ENCODE measurements at places on chromosomes 11 and 22. TPM values are rescaled to one million over a fixed set of nuclear protein-coding genes. Genes with fewer than 3 reads are reported as not detected.
A peak's percentile ranks its signal among the peaks of the same experiment; 100 is the strongest.

DNA sequence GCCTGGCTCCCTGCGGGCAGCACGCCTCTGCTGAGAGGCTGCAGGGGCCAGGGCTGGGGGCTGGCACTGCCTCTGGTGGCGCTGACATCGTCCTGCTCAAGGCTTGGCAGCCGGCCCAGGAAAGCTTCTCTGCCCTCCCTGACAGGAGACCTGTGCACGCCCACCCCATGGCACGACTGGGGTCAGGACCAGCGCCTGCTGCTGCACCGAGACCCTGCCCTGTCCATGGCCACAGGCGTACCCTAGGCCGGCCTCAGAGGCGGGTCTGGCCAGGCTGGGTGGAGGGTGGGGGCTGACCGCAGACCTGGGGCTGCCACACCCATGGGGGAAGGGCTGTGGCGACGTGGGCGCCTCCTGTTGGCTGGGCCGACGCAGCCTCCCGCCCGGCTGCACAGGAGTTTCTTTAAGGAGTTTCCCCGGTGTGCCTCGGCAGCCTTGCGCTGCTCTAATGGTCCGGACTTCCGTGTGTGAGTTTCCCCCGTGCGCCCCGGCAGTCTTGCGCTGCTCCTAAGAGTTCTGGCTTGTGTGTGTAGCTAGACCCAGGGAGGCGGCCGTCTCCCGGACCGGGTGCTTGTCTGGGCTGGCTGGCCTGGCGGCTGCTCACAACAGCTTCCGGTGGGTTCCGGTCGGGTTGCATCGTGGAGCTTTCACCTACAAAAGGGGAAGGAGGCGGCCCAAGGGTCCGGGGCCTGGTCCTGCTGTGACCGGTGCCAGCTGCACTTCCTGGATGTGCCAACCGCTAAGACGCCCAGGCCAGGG, 4.6 kb downstream of the TRABD start:
- peak; percentile 70 for DNase-seq

DNA sequence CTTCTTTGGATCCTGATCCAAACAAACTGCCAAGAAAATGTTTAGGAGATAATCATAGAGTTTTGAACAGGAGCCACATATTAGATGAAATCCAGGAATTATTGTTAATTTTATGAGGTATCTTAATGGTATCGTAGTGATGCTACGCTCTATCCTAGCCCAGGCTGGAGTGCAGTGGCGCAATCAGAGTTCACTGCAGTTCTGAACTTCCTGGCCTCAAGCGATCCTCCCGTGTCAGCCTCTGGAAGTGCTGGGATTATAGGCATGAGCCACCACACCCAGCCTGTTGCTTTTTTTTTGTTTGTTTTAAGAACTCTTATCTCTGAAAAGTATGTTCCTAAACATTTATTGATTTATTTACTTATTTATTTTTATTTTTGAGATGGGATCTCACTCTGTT, 2.4 kb downstream of the GSTT4 start:
- DNase-seq, result no peak

GRCh38 chr11:47155879-47156278, 20.8 kb downstream of the ARFGAP2 start:
- DNase-seq, result no peak

The KRTAP5-1 gene
- total RNA-seq, result not detected
